ENCODE measurements at places on chromosomes 5 and 9.

DNA sequence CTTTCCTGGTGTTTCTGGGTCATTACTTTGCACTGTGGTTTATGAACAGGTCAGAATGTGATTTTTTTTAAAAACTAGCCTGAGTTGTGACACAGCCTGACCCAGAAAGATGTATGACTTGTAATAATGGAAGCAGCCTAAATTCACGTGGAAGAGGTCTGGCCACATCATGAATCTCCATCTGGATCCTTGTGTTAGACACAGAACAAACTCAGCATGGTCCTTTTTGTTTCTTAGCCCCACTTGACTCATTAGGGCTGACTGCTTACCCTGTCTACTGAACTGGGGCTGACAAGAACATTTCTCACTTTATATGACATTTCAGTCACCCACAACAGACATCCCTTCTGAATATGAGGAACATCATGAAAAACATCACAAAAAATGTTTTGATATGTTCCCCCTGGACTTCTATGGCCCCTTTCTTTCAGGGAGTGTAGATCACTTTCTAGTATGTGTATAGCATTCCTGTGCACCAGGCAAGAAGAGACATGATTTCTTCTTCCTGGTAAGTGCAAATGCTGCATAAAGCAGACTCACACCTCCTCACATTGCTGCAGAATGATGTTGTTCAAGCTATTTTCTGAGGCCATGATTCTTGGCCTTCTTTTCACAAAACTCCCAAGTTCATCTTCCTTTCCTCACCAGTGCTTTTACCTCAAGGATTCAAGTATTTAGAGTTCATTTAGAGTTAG is 52.3 kb downstream of the ZNF622 start:
- no peak for DNase-seq

GRCh38 chr5:173971681-173972345 is 17.2 kb upstream of the C5orf47 start:
- no peak for DNase-seq

DNA sequence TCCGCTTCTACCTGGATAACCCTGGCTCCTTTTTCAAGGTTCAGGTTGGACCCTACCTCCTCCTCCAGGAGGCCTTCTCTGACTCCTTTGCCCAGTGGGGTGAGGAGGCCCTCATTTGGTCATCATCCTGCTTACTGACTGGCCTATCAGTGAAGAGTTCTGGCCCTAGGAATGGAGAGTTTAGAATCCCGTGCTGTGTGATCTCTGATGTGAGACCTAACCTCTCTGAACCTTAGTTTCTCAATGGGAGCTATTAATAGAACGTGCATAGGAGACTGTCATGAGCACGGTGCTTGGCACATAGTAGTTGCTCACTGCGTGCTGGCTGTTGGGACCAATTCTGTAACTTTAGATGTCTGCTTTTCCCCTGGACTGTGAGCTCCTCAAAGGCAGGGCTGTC is 10.3 kb downstream of the NTNG2 start:
- DNase-seq, result no peak

- no peak for DNase-seq
Measured at GRCh38 chr9:16516891-16517290, 353.6 kb downstream of the BNC2 start.

GRCh38 chr9:83599071-83599470 is 23.9 kb upstream of the IDNK start:
- DNase-seq, result peak; percentile 9

GRCh38 chr5:65032250-65032649 is 263.5 kb downstream of the CWC27 start:
- peak; percentile 79 for DNase-seq

DNA sequence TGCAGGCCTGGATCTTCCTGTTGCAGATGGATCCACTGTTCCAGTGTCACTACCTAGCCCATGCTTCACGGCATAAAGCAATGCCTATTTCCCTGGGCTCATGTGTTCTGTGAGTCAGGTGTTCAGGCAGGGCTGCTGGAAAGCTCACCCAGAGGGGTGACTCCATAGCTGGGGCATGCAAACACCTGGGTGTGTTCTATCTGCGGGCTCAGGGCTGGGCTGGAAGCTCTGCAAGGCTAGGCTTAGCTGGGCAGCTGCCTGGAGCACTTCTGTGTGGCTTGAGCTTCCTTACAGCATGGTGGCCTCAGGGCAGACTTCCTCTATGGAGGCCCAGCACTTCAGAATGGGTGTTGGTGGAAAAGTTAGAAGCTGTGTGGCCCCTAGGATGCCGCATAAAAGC is 139.9 kb downstream of the GADD45G start:
- DNase-seq, result no peak

All from fibroblast of skin of back (primary cell).